Activated CD4-positive, alpha-beta memory T cell treated with anti-CD3 and anti-CD28 coated beads for 36 hours (primary cell): ENCODE measurements at places on chromosomes 1 and 21. TPM values are rescaled to one million over a fixed set of nuclear protein-coding genes. Genes with fewer than 3 reads are reported as not detected.

- DNase-seq, result no peak
Measured at GRCh38 chr1:186183970-186184628, 191.0 kb downstream of the TPR start.

- DNase-seq, result peak; percentile 40
Measured at GRCh38 chr1:154497026-154497806, 4.8 kb upstream of the TDRD10 start.

GRCh38 chr1:175873290-175873935, 130.0 kb upstream of the TNR start:
- no peak for DNase-seq

DNA sequence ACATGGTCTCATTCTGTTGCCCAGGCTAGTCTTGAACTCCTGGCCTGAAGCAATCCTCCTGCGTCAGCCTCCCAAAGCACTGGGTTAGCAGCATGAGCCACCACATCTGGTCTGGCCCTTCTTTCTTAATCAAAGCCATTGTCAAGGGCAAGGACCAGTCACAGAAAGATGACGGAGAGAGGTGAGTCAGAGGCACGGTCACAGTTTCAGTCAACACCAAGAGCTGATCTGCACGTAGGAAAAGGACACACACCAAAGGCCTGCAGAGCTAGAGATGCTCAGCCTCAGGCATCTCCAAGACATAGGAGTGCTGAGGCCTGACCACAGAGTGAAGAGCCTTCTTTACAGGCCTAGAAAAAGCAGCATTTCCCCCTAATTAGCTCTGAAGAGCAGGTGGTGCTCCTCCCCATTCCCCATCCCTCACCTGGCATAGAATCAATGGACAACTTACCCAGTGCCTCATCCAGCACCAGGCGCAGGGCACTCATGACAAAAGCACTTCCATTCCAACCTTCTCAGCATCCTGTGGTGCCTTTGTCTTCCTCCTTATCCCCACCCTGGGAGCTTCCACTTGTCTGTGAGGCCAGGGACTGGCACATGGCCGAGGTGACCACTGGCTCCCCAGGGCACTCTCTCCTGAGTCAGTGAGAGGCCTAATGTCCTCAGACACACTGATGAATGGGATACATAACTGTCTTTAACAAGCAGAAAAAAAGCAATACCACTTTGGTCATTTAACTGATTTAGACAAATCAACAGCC, 139.8 kb downstream of the AJAP1 start:
- DNase-seq, result no peak

- no peak for DNase-seq
Measured at GRCh38 chr1:15453734-15454133, 2.8 kb upstream of the CELA2A start.

DNA sequence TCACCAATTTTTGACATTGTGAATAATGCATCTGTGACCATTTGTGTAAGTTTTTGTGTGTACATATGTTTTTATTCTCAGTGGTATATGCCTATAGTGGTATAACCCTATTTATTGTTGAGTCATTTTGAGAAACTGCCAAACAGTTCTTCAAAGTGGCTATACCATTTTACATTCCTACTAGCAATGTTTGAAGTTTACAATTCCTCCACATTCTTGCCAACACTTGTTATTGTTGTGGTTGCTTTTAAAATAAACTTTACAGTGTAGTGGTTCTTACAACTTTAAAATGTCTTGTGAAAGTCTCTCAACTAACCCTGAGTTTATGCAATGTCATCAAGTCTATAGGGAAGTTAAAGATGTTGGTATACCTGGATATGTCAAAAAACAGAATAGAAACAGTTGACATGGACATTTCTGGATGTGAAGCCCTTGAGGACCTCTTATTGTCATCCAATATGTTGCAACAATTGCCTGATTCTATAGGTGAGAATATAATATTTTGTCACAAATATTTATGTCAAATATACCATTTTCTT, 219.4 kb downstream of the LRRC40 start:
- DNase-seq, result no peak

- DNase-seq, result no peak
Measured at GRCh38 chr1:182147136-182147820, 85.8 kb upstream of the ZNF648 start.

DNA sequence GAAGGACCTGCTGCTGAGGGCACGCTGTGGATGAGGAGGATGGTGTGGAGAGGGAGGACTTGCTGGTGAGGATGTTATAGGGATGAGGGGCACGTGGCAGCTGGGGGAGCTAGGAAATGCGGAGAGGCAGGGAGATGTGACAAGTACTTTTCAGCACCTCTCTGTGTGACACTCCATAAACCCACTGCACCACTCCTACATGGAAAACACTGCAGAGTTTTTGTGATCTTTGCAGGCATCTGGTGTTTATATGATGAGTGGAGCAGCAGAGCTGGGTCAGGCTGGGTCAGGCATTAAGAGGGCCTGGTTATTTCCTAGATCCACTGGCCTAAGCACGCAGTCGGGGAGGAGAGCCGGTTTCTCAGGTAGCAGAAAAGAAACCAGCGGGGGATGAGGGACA, 167.3 kb upstream of the COA6 start:
- DNase-seq, result no peak

- no peak for DNase-seq
Measured at GRCh38 chr1:27427816-27428315, 35.4 kb downstream of the GPR3 start.

DNA sequence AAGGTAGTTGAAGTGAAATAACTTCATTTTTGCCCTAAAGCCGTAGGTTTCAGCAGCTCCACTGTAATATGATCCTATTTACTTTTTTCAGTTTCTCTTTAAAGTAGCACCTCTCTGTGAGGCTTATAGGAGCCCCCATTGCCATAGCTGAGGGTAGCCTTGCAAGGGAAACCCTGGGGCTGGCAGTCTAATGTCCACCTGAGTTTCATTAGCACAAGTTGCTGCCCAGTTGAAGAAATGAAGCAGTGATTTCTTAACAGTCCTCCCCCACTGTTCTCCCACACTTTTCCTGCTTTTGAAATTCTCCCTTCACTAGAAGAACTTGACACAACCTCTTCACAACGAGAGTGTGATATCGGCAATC, 1.5 kb downstream of the HMCN1 start:
- DNase-seq, result no peak

DNA sequence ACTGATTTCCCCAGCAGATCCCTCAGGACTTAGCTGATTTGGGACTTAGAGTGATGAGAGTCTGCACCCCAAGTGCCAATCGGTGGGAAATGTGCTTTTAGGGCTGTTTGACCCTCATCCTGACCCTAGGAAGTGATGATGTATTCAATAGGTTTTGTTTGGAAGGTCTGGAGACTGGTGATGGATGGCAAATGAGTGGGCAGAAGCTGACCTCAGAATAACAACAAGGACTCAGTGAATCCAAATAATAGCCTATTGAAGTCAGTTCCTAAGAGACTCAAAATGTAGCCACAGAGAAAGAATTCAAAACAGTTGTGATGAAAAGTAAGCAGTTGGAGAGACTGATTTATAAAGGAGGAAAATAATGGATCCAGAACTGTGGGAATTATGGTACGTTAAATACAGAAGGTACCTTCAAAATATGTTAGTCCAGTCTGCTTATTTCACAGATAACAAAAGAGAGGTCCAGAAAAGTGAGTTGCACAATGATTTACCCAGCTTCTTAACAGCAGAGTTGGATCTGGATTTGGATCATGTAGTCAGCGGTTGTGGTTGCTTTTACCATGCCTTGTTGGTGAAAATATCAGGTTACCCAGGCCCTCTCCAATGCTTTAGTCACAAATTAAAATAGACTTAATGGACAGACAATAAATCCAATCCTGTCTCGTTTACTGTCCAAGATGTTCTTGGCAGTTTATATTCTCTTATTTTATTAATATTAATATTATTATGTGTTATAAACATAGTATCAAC, 123.0 kb upstream of the PTBP2 start:
- DNase-seq, result no peak

DNA sequence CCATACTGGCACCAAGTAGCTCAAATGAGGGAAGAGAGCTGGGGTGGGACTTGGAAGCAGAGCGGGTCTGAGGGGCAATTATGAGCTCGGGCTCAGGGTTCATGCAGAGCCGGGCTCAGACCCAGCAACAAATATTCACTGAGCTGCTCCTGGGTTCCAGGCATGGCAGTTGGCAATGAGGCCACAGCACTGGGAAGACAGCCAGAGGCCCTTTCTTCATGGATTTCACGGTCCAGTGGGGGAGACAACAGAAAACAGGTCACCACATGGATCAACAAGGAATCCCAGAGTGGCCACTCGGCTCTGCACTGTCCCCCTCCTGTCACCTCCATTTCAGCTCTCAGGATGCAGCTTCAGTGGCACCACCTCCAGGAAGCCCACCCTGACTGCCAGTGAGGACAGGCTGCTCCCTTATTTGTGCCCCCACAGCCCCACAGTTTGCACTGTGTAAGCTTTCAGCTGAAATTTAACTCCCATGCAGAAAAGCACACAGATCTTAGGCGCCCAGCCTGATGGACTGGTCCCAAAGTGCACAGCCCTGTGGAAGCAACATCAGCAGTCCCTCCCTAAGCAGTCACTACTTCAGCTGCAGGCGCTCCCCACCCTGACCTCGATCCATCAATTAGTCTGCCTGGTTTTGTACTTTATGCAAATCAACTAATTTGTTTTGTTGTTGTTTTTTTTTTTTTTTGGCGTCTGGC, 22.4 kb downstream of the ARHGEF19 start:
- no peak for DNase-seq

GRCh38 chr1:169696273-169697100, 14.9 kb downstream of the SELL start:
- no peak for DNase-seq

Gene RER1
- 148 TPM for total RNA-seq

DNA sequence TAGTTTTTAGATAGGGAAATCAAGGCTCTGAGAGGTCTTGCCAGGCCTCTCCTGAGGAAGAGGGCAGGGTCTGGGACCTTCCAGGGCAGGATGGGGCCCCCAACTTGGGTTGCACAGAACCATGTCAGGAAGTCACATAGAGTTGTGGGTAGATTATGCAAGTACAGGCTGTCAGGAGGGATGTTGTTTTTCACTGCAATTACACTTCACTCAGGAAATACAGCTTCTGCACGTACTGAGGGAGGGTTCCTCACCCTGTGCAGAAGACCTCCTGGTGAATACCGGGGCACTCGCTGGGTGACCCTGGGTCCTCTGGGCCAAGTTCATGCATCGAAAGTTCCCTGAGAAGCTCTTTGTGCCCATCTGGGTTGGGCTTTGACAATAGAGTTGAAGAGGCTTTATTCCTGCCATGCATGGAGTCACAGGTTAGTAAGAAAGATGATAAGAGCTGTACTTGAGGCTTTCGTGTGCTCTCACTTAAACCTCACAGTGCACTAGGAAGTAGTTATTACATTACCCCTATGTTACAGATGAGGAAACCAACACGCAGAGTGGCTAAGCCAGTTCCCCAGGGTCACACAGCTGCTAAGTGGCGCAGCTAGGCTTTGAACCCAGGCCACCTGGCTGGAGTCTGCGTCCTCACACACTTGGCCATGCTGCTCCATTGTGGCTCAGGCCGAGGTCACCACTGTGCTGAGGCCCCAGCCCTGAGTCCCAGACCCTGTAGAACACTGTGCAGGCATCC, 16.2 kb upstream of the TNFRSF1B start:
- peak; percentile 42 for DNase-seq

- DNase-seq, result no peak
Measured at GRCh38 chr21:42039470-42039901, 29.3 kb upstream of the ZBTB21 start.

Gene KRTAP13-2
- total RNA-seq, result not detected

Gene PADI4
- 0.24 TPM for total RNA-seq

DNA sequence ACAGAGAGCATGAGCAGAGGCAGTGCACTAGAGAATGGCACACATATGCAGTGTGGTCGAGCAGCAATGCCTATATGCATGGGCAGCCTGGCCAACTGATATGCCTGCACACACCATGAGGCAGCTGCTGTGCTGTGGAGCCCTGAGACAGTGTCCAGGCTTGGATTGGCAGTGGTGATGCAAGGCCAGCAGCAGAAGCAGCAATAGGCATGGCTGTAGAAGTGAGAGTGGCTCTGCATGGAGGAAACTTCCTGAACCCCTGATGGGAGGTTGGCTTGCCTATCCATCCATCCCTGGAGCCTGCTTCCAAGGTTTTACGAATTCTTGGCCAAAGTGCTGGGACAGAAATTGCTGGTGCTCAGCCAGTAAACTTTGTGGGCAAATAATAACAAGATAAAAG, 89.7 kb downstream of the DIRAS3 start:
- DNase-seq, result no peak

DNA sequence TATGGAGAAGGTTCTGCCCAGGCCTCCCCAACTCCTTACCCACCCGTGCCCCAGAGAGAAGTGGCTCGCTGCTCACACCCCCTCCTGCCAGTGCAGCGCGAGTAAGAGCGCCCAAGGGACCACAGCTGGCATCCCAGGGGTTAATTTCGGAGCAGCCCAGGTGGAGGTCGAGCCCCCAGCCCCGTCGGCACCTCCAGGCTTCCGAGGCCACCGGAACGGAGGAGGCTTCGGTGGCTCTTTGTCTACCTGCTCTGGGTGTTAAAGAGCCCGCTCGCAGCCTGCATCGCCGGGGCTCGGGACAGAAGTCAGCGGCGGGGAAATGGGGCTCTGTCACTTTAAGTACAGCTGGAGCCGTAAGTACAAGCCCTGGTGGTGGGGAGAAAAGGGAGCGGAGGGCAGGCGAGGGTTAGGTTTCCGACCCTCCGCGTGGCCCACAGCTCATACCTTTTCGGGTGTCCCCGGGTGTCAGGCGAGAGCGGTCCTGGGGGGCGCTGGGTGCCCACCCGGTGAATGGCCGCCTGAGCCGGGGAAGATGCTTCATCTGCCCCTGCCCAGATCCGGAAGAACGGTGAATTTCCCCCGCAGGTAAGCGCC, 89.4 kb upstream of the IPO9 start:
- DNase-seq, result peak; percentile 60

DNA sequence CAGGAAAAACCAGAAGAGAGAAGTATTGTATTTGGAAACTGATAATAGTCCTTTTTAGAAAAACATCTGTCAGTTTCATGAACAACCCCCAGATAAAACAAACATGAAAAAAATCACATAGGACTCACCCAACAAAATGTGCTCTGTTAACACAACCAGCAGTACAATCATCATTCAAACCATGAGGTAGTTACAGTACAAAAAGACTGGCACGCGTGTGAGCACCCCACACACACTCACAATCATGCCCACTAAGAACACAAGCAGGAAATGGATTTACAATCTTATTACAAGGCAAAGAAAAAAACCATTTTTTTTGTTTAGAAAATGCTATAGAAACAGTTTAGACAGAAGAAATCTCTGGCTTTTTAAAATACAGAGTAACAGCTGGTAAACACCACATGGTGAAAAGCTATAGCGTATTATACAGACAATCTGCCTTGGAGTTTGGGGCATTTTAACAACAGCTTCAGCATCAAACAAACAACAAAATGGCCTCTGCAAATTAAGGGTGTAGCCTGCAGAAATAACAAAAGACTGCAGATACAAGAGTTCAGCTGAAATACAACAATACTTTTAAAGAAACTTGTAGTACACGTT, 180.0 kb downstream of the CDC7 start:
- DNase-seq, result no peak

GRCh38 chr1:58769809-58770320, 14.0 kb downstream of the JUN start:
- DNase-seq, result no peak

- DNase-seq, result no peak
Measured at GRCh38 chr21:34313116-34313515, 50.7 kb upstream of the KCNE2 start.
